ENCODE measurements at places on chromosomes 11 and 22.
A peak's percentile ranks its signal among the peaks of the same experiment; 100 is the strongest.

- no peak for DNase-seq
These were observed 20.7 kb downstream of the LINC01488 start for GRCh38 chr11:69501891-69502860.

GRCh38 chr11:67204822-67205221 lies 61.5 kb upstream of the GRK2 start:
- DNase-seq: no peak

DNA sequence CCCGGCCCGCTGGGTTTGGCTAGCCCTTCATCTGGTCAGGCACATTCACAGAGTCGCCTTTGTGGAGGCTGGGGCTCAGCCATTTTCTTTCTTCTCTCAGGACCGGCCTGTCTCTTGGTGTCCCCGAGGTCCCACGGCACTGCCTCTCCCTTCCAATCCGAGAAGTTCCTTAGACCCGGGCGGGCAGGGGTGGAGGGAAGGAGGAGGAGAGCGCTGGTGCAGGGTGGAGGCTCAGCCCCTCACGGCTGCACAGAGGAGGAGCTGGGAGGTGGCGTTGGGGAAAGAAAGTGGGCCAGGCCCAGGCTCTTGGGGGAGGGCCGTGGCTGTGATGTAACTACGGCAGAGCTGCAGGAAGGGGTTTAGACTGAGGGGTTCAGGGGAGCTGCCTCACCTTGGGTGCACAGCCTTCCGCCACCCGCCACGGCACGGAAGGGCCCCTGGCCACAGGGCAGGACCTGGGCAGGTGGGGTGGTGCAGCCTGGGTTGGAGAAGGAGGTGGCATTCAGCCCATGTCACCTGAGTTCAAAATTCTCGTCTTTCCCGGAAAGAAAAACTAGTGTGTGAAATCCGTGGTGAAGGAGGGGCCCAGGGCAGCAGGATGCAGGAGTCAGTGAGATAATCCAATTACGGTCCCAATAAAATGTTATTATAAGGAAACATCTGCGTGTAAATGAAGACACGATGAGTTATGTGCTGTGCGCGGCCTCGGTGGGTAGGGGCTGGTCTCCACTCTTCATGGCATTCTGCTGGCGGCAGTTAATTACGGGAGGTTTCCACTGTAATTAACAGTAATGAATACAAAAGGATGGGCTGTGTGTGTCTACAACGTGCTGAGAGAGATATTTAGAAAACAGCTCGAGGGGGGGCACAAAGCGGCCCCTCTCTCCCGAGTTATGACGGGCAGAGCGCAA lies 1.7 kb downstream of the BRSK2 start:
- DNase-seq: no peak

DNA sequence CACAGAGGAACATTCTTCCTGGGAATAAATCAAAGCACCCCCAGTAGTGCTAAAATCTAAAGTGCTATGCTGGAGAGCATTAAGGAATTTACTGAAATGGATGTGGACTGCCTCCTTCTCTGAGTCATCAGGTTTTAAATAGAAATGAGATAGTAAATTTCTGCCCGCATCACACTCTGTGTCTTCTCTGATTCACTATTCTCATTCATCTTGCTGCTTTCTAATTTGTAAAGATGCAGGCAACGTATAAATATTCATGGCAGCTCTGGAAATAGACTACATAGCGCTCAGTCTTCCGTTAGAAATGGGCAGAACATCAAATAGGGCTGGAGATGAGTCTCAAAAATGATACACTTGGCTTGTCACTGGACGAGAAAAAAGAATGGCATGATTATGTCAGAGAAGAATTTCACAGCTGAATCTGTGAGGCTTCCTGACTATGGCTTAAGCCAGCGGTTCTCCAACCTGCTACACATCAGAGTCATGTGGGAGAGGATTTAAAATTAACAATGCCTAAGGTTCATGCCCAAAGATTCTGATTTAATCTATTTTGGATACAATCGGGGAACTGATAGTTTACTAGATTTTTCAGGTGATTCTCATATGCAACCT lies 178.2 kb downstream of the LRRC4C start:
- DNase-seq: no peak

- DNase-seq: no peak
These were observed 182.8 kb downstream of the KIRREL3 start for GRCh38 chr11:126817523-126818450.

- DNase-seq: no peak
These were observed 65.5 kb upstream of the CCND1 start for GRCh38 chr11:69575296-69576068.

GRCh38 chr11:106821291-106821690 lies 197.0 kb downstream of the GUCY1A2 start:
- DNase-seq: no peak

DNA sequence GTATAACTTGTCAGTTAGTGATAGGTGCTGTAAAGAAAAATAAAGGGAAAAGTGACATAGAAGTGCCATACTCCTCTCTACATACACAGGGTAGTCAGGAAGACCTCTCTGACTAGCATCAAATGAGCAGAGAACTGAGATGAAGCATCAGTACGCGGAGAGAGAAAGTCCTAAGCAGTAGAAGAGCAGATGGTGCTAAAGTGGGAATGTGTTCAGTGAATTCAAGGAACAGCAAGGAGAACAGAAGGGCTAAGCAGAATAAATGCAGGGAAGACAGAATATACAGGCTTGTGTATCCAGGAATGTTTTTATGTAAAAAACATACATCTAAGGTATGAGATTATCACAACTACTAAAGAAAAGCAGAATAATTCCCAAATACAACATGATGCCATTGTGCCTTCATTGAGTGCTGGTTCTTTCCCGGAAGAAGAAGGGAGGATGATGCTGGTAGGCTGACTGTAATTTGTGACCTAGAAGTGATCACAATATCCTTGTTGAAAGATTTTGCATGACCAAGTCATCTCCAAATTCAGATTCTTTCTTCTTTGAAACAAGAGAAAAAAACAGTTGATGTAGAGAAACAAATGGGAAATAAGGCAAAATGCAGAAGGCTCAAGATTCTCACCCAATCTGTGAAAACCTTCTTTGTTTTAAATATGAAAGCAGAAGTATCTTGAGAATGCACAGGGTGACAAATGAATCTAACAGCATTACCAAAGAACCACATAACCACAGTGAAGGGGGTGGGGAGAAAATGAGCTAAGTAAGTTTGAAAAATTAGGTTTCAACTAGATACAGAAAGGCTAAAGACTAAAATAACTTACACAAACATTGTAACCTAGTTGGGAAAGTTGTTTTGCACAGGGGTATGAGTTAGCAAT lies 20.5 kb downstream of the MRE11 start:
- no peak for DNase-seq

GRCh38 chr11:104665641-104666040 lies 232.6 kb downstream of the CASP12 start:
- peak; percentile 37 for DNase-seq

DNA sequence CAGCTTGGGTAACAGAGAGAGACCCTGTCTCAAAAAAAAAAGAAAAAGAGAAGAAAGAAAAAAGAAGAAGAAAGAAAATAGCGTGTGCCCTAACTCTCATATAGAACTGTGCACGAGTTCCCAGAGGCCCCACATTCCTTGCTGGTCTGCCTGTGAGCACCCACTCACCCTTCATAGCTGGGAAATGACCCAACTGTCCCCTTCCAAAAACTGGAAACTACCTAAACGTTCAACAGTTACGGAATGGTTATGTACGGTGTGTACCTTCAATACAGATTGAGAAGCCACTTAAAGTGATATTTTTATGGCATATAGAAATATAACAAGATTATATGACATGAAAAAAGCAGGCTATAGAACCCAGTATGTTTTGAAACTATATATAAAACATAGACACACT lies 82.0 kb downstream of the PARVA start:
- no peak for DNase-seq

DNA sequence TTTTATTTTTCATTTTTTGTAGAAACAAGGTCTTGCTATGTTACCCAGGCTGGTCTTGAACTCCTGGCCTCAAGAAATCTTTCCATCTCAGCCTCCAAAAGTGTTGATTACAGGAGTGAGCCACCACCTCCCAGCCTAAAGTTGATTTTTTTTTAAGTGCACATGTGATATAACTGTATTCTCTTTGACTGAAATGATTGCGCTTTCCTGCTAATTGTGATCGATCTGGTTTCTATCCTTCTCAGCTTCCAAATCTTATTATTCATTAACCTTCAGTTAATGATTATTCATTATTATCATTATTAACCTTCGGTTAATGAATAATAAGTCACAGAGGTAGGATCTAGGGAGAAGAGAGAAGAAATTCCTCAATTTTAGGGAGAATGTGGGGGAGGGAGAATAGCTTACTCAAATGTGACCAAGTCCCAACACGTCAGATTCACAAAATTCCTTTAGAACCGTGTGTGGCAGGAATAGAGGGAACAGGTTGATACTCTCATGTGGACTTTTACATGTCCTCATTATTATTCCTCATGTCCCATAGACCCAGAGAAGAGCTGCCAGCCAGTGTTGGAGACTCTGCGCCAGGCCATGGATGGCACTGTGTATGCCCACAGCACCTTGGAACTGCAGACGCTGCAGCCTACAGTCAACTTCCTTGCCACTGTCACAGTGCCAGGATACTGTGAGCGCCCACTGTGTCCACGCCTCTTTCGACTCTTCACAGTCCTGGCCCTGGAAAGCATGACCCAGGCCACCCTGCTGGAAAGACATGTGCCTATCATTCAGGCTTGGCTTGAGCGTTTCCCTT lies 47.1 kb downstream of the RRP8 start:
- DNase-seq: no peak

GRCh38 chr11:19162951-19163505 lies 38.8 kb downstream of the CSRP3 start:
- DNase-seq: no peak

DNA sequence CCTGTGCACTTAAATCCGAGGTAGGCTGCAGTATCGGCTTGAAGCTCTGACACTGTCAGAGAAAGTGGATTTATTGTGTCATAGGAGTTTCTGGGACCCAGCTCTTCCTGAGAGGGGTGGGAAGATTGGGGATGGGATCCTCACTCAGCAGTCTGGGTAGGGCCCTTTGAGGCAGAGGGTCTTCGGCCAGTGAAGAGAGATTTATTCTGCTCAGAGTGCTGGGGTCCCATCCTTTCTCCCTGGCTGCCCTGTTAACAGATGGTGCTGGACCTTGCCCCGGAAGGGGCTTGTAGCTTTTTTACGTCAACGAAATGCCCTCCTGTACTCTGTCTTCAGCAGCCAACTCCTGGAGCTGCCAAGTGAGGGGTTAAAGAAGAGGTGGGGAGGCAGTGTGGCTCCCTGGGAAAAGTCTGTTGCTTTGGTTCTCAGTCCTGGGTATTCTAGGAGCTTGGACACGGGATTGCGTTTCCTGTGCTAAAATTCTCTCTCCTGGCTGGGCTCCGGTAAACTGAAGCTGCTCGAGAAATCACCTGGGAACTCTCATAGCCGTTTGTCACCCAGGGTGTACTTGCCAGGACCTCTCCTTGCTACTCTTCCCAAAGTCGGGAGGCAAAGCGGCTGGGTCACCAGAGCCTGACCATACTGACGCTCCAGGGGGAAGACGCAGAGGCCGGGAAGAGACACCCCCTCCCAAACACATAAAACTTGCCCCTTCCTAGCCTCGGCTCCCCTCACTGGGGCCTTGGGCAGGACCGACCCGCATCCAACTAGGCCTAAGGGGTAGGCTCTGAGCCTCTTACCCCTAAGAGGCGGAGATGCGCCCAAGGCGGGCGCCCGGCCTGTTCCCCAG lies 806 bp upstream of the SMDT1 start:
- no peak for DNase-seq

DNA sequence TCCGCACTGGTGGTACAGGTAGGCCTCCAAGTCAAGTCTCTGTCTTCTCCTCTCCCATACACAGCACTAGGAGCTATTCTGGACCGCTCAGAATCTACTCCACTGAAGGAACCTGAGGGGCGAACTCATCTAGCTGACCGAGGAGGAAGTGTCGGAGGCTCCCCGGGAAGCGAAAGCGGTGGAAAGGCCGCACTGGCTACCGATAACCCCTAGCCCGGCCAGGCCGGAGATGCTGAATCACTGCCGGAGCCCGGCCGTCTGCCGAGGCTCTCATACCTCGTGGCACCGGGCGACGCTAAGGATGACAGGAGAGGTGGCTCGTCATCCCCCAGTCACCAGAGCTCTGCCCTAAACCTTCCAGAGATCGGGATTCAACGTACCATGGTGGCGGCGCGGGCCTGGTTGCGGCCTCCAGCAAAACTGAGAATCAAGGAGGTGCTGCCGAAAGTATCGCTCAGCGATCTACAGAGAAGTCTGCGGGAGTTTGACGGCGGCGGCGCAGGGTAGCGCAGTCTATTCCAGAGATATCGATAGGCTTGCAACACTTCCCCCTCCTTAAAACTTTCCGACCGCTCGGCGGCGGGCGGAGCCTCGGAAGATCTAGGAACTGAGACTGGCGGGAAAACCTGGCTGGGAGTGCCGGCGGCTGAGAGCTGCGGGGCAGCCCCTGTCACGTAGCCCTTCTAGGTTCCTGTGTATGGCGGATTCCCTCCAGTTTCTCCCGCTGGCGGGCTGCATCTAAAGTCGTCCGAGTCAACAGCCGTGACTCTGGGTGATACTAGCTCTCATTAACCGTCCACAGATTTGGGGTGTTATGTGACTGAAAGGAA lies at the start of gene PSMA1:
TSS of gene PSMA1 (minus strand) at position 470 of the 830 bp plus-strand sequence. CDS start at position 383, 87 bp downstream.
- DNase-seq: peak; percentile 94

DNA sequence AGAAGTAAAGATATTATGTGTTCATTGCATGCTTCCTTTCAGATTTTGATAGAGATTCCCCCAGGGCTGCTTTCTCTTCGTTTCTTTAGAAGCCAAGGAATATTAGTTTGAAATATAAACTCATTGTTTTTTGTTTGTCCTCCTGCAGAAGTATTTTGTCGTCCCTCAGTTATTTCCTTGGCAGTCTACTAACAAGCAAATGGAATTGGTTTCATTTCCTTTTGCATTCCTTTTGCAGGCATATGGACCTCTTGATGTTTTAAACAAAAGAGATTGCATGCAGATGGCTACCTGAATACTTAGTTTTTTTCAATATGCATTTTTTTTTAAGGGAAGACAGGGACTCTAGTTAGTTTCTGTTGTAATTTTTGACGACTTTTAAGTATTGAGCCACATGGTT lies 62.2 kb downstream of the BCL2L13 start:
- no peak for DNase-seq

DNA sequence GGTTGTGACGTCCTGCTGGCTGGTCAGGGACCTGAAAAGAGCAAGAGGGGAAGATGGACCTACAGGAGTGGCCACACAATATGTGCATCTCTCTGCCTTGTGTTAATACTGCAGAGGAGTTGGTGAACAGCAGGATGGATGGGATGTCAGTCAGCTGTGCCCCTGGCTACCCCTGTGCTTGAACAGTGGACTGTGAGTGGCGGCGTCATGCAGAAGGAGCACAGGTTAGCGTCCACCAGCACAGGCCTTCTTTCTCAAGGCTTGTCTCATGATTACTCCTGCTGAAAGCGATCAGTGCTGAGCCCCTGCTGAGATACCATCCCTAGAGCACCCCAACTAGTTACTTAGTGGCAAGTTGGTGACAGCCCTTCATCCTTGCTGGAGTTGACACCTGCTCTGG lies 3.8 kb upstream of the CHKB start:
- DNase-seq: no peak

GRCh38 chr22:29225422-29226090 lies 19.9 kb downstream of the EMID1 start:
- DNase-seq: peak; percentile 21

GRCh38 chr11:69075421-69076128 lies 26.8 kb downstream of the TPCN2 start:
- peak; percentile 63 for DNase-seq
